ENCODE measurements at places on chromosomes 4 and X. TPM values are rescaled to one million over a fixed set of nuclear protein-coding genes. Genes with fewer than 3 reads are reported as not detected.

BLTP1 gene
- total RNA-seq = 44.4 TPM

ENAM gene
- total RNA-seq = not detected

TMPRSS11E gene
- total RNA-seq = not detected

GATB gene
- 22.1 TPM for total RNA-seq

DNA sequence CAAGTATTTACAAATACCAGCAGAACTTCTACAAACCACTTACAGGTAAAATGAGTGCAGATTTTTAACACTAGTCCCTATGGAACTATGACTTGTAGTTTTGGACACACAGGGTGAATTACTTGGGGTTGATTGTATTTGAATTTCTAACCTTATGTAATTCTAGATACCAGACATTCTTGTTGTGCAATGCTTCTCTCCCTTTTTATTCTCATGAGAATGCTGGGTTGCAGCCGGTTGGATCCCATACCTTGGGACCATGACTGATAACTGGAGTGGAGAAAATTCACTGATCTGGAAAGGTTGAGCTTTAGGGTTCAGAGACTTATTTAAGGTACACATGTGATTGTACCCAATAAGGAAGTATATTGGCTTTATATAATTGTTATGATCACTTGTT lies 8.8 kb downstream of the TET2 start:
- H3K27me3 ChIP-seq = no peaks in the 10 kb centered on the region
- peaks cover 9% of the 10 kb centered on the region for H3K36me3 ChIP-seq
- no peak overlapping the region for H3K27ac ChIP-seq
- peaks cover 46% of the 10 kb centered on the region for H3K4me1 ChIP-seq

DNA sequence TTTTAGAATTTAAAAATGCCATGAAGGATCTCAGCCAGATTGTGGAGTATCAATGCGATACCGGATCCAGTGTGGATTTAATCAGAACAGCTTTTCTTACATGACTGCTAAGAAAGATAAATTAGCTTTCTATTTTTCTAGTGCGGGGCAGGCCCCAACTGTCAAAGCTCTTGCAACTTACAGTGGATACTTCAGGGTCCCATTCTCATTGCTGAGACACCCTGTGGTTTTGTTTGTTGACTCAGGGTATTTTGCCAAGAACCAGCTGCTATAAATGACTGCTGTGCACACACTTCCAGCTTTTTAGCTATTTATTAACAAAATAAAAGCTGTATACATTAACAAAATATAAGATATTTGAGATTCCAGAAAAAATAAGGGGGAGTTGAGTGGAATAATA lies 166.4 kb downstream of the DCLK2 start:
- H3K4me3 ChIP-seq = no peak overlapping the region
- no peak overlapping the region for H3K27ac ChIP-seq
- no peaks in the 10 kb centered on the region for H3K4me1 ChIP-seq
